Suprapubic skin (tissue), 4 donors: ENCODE measurements at places on chromosomes 11 and 22. TPM values are rescaled to one million over a fixed set of nuclear protein-coding genes. Genes with fewer than 3 reads are reported as not detected.

DNA sequence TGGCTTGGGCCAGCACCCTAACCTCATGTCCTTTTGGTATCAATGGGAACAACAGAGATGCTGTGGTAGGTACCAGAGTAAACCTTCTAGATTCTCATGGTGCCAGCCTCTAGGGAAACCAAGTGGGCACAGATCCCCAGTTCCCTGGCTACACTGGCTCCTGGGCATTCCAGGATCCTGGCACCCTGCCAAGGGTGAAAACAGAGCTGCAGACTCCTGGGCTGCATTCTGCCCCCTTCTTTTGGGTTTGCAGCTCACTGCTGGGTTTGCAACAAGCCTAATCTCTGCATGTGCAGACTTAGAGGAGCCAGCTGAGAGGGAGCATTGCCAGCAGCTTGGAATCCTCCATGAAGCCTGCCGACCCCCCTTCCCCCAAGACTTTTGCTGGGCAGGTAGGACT lies 30.6 kb downstream of the PRDM11 start:
- no peak overlapping the region for H3K4me3 ChIP-seq
- H3K27ac ChIP-seq = no peak overlapping the region
- no peak for DNase-seq
- H3K4me1 ChIP-seq = peaks cover 18% of the 10 kb centered on the region
- no peaks in the 10 kb centered on the region for H3K36me3 ChIP-seq
- no peaks in the 10 kb centered on the region for H3K27me3 ChIP-seq

DNA sequence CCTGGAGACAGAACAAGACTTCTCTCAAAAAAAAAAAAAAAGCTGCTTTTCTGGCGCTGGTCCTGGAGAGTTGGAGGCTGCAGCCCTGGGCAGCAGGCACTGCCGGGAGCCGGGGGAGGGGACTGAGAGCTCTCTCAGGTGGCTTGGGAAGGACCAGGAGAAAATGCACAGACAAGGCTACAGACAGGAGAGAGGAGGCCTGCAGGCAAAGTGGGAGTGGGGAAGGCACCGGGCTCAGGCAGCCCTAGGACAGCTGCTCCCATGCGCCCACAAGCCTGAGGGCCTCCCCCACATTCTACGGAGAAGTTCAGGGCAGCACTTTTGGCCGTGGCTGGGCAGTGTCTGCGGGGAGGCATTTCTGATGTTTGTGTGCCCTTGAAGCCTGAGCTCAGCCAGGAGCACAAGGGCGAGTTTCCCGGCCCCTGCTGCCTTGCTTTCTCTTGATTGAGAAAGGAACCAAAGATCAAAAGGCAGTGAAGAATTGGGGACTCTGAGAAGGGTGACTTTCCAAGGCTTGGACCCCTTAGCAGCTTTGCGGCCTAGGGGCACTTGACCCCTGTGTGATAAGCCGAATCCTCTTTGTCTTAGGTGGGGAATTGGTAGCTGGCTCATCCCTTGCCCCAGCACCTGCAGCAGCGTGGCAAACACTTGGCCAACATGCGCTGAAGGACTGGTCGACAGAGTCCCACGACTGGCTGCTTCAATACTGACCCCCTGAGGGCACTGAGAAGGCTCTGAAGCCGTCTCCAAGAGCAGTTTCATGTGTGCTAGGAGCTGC lies 35.3 kb downstream of the PPM1F start:
- H3K27me3 ChIP-seq = no peaks in the 10 kb centered on the region
- H3K4me1 ChIP-seq = no peaks in the 10 kb centered on the region
- H3K36me3 ChIP-seq = peaks cover 22% of the 10 kb centered on the region

Gene TREH
- total RNA-seq = not detected

Gene OR52N4
- total RNA-seq = not detected

Gene OPCML
- total RNA-seq = not detected

GRCh38 chr22:25992331-25992730 lies 176.9 kb upstream of the SEZ6L start:
- no peak overlapping the region for H3K27ac ChIP-seq
- H3K27me3 ChIP-seq = peaks cover 17% of the 10 kb centered on the region
- no peaks in the 10 kb centered on the region for H3K36me3 ChIP-seq
- H3K4me3 ChIP-seq = no peak overlapping the region

- DNase-seq = no peak
- H3K4me3 ChIP-seq = no peak overlapping the region
- no peaks in the 10 kb centered on the region for H3K36me3 ChIP-seq
- peaks cover 5% of the 10 kb centered on the region for H3K27me3 ChIP-seq
Measured at GRCh38 chr22:18115906-18116371, 5.3 kb downstream of the TUBA8 start.

Gene PGA5
- total RNA-seq = not detected

Gene SLC6A5
- not detected for total RNA-seq

Gene PYGM
- 1.1 TPM for total RNA-seq

Gene TST
- 55.6 TPM for total RNA-seq

Gene GGT5
- 18.4 TPM for total RNA-seq

Gene RAB39A
- total RNA-seq = 0.34 TPM
